ENCODE measurements at places on chromosomes 7 and 10. TPM values are rescaled to one million over a fixed set of nuclear protein-coding genes. Genes with fewer than 3 reads are reported as not detected.

PGAM1 gene
- total RNA-seq, result 406 TPM

GPRIN2 gene
- total RNA-seq, result not detected

ETV1 gene
- 0.05 TPM for total RNA-seq

C1QL3 gene
- total RNA-seq, result 0.12 TPM

SEPHS1 gene
- total RNA-seq, result 74.4 TPM

CD36 gene
- not detected for total RNA-seq

HIP1 gene
- 2.2 TPM for total RNA-seq

OPALIN gene
- not detected for total RNA-seq

LRGUK gene
- total RNA-seq, result 0.25 TPM

CYP2W1 gene
- total RNA-seq, result not detected

TFPI2 gene
- total RNA-seq, result not detected

AMPH gene
- not detected for total RNA-seq

PSMG3 gene
- 23.1 TPM for total RNA-seq

SMKR1 gene
- 2.2 TPM for total RNA-seq

SSC4D gene
- total RNA-seq, result 0.32 TPM

EPHB4 gene
- total RNA-seq, result 2.1 TPM

WNT8B gene
- 0.10 TPM for total RNA-seq

ITPRID1 gene
- not detected for total RNA-seq

FAM25C gene
- not detected for total RNA-seq

PDE6C gene
- not detected for total RNA-seq

RBM20 gene
- not detected for total RNA-seq
